ENCODE measurements at places on chromosomes 11 and 22. TPM values are rescaled to one million over a fixed set of nuclear protein-coding genes. Genes with fewer than 3 reads are reported as not detected.

DNA sequence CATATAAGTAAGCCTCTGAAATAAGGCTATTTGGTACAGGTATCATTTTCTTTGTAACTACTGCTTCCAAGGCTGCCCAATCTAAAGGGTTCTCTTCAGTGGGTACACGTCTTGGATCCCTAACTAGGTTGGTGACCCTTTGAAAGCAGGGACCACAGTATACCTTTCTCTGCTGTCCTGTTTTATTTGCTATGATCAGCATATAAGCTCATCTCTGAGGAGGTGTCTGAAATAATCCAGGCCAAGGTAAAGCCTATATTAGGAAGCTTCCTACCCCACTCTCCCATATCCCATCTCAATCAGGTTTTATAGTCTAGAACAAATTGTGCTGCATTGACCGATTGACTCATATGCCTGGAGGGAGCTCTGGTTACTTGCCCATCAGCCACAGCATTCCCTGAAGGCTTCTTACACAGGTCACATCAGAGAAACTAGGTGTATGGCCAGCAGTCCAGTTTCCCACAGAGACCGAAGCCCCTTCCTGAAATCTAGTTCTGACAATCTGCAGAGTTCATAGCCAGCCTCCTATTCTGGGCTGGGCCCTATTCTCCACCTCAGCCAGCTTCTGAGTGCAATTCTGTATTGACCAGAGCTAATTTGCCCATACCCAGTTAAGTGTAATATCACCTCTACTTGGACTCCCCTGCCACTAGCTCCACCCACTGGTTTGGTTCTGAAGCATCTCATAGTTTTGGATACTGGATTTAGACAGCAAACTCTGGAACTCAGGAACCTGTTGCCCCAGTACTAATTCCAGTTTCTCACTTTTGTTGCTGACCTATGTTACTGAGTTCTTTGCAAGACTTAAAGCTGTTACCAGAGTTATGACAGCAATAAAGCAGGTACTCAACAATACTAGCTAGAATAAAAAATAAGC lies 62.1 kb upstream of the ARHGAP20 start:
- DNase-seq: no peak
- H3K4me1 ChIP-seq: no peaks in the 10 kb centered on the region
- H3K36me3 ChIP-seq: no peaks in the 10 kb centered on the region
- H3K27me3 ChIP-seq: no peaks in the 10 kb centered on the region

- H3K27ac ChIP-seq: no peak overlapping the region
- no peak for DNase-seq
These were observed 150.8 kb upstream of the C11orf58 start for GRCh38 chr11:16587670-16588069.

- H3K36me3 ChIP-seq: no peaks in the 10 kb centered on the region
- no peak for DNase-seq
- peak overlapping the region; percentile 94 for H3K27ac ChIP-seq
- peak overlapping the region; percentile 90 for H3K4me3 ChIP-seq
- peaks cover 22% of the 10 kb centered on the region for H3K4me1 ChIP-seq
- peaks cover 4% of the 10 kb centered on the region for H3K27me3 ChIP-seq
These were observed 1.0 kb upstream of the POLD4 start for GRCh38 chr11:67354075-67355022.

- H3K4me3 ChIP-seq: peak overlapping the region; percentile 100
- DNase-seq: no peak
- H3K27ac ChIP-seq: peak overlapping the region; percentile 99
- H3K36me3 ChIP-seq: peaks cover 14% of the 10 kb centered on the region
- H3K27me3 ChIP-seq: no peaks in the 10 kb centered on the region
These were observed 469 bp downstream of the ZBED5 start for GRCh38 chr11:10857459-10857708.

GRCh38 chr22:41931701-41932269 lies 5.2 kb upstream of the TNFRSF13C start:
- no peak overlapping the region for H3K4me3 ChIP-seq
- H3K4me1 ChIP-seq: peaks cover 2% of the 10 kb centered on the region
- DNase-seq: no peak
- H3K27ac ChIP-seq: no peak overlapping the region
- peaks cover 18% of the 10 kb centered on the region for H3K27me3 ChIP-seq

Gene KCNE3
- 1.9 TPM for total RNA-seq

Gene MAP6
- total RNA-seq: 6.0 TPM

Gene PYGM
- 1.4 TPM for total RNA-seq

Measured in progenitor cell of endocrine pancreas (in vitro differentiated cells).